Activated gamma-delta T cell treated with Interleukin-2 at 50 U/mL for 16 hours (primary cell): ENCODE measurements at places on chromosomes 4 and X.

- DNase-seq = no peak
Measured at GRCh38 chrX:13764281-13764680, 29.7 kb downstream of the OFD1 start.

GRCh38 chrX:19760345-19760744 lies 127.1 kb downstream of the SH3KBP1 start:
- DNase-seq = no peak

- no peak for DNase-seq
Measured at GRCh38 chr4:183733181-183733580, 74.1 kb downstream of the TRAPPC11 start.

- no peak for DNase-seq
Measured at GRCh38 chr4:54643958-54644751, 13.6 kb upstream of the KIT start.

DNA sequence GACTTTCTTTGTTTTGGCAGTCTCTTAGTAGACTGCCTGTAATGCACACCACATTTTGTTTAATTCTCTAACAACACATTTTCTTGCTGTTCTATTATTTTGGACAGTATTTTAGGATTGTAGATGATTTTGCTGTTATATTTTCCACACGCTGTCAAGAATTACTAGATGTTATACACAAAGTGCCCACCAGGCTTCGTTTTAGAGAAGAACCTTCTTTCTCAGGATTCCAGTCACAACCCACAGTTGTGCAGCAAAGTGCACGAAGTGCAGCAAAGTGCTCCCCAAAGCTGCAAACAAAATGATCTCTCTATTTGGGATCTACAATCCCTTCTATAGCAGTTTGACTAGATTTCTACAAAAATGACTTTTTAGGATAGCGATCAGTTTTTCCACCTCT lies 2.4 kb downstream of the ZNF141 start:
- DNase-seq = no peak

- no peak for DNase-seq
Measured at GRCh38 chr4:18247189-18247588, 225.6 kb upstream of the LCORL start.

GRCh38 chrX:70084592-70085240 lies 22.5 kb downstream of the OTUD6A start:
- DNase-seq = no peak

DNA sequence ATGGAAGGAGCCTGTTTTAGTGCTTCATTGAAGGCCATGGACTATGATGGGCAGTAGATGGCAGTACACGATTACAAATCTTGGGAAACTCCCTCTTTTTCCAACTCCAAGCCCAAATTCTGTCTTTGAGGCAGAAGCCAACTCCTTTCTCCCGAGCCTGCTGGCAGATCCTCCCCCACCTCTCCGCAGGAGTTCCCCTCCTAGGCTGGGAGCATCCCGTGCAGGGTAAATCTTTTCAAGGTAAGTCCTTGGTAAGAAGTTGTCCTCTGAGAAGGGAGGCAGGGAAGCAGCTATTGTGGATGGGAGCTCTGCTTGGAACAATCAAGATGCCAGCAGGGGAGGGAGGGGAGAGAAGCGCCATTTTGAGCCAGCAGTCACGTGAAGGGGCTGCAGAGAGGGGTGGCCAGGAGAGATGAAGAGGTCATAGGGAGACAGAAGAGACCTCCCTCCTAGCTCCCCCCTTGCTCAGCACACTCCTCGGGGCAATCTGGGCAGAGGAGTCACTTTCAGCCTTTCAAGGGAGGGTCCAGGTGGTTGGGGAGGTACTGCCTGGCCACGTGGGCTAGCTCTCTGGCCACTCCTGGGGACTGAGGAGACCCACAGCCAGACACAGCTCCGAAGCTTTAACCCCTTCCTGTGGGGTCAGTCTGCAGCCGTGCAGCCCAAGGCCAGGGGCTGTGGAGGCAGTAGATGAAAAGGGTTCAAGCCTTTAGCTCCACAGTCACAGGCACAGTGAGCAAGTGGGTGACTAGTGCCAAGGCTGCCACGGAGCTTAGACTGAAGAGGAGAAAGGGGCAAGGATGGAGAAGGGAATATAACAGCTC lies 9.6 kb downstream of the CC2D2A start:
- no peak for DNase-seq

DNA sequence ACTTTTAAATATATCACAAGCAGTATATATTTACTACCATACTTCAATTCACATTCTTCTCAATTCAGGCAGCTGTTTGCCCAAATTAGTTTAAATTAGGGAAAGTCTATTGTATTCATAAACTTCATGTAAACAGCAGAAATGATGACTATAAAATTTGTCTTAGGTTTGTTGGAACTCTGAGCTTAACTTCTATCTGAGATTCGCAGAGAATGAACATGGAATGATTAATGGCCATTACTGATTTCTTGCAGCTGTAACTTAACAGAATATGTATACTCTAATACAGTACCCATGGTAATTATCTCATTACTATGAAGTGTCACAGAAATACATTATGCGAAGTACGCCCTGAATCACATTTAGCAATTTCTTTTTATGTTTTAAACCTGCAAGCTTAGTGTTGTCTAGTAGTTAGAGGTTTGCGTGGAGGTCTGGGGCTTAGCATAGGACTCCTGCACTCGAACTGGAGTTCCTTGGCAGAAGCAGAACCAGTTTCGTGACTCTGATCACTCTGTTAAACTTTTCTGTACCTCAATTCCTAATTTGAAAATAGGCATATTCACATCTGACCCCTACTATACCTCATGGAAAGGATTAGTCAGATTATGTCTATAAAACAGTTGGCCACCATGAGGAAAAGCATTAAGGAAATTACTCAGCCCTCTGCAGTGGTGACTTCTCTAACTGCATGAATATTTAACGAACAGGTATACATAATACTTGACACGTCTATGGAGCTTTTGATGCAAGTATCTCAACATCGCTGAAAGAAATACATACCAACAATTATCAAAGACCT lies 243.2 kb downstream of the MGST2 start:
- no peak for DNase-seq

DNA sequence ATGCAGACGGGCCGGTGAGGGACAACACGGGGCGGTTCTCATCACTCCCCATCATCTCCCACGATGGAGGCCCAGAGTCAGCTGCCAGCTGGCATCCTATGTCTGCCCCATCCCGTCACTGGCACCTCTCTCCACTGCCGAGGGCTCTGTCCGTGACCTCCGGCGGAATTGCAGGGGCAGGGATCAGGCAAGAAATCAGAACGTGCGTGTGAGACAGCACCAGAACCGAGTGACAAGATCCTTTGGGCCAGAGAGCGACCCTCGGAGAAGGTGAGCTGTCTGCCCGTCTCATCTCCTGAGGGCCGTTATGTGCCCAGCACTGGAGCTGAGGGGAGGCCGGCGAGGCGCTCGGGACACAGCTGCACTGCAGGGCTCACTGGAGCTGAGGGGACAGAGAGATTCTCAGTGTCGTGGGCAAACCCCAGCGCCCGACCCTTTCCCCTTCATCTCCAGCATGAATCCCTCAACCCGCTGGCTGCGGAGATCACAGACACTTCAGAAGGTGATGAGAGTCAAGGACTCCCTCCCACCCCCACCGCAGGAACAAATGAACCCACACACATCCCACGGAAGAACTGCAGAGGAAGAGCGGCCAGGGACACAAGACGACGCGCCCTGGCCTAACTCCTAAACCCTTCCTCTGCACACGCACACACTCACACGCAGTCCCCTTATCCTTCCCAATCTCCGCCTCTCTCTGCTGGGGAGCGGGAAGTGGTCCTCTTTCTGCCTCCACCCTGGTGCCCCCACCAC lies 128.7 kb downstream of the AFAP1 start:
- no peak for DNase-seq

- no peak for DNase-seq
Measured at GRCh38 chr4:52051615-52052474, 741 bp downstream of the SPATA18 start.

DNA sequence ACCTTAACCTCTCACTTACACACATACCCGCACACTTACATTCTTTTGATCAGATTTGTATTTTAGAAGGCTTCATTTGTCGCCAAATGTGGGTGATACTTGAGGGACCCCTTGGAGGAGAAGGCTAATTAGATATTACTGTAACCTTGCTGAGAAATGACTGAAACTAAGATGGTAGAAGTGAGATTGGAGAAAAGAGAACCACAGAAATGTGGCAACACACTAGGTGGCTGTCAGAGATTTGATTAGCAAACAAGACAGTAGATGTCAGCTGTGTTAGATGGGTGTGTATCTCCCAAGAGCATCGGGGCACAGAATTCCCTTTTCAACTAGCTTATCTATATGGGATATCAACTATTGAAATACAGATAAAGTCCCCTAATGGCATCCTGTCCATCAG lies 149.3 kb upstream of the FABP2 start:
- no peak for DNase-seq

GRCh38 chr4:46894826-46895225 lies 14.2 kb downstream of the COX7B2 start:
- DNase-seq = no peak

DNA sequence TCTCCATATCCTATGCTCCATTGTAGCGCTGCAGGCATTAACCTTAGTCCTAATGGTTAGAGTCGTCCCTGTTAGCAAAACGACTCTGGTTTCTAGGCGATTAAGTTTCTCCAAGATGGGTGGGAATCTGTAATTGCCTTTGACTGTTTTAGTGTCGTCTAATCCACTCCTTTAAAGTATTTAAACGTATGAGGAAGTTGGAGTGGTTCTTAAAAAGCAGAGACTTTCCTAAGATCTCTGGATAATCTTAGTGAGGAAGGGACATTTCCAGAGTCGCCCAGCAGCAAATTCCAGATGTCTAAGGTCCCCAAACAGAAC lies 285 bp downstream of the MRPS18C start:
- no peak for DNase-seq

GRCh38 chr4:6177587-6178197 lies 22.7 kb downstream of the JAKMIP1 start:
- DNase-seq = peak; percentile 61

DNA sequence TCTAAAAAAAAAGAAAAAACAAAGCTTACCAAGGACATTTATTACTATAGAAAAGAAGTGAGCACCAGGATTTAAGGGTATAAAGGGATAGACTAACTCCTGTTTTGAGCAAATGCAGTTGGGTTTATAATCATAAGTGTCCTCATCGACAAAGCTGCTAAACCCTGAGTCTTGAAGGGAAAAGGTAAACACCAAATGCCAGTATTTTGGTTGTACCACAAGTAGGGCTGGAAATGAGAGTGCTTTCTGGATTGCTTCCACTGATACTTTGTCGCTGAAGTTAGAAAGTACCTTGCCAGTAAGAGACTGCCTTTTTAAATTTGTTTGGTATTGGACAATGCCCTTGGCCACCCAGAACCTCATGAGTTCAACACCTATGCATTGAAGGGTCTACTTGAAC lies 53.7 kb downstream of the WDFY3 start:
- no peak for DNase-seq

DNA sequence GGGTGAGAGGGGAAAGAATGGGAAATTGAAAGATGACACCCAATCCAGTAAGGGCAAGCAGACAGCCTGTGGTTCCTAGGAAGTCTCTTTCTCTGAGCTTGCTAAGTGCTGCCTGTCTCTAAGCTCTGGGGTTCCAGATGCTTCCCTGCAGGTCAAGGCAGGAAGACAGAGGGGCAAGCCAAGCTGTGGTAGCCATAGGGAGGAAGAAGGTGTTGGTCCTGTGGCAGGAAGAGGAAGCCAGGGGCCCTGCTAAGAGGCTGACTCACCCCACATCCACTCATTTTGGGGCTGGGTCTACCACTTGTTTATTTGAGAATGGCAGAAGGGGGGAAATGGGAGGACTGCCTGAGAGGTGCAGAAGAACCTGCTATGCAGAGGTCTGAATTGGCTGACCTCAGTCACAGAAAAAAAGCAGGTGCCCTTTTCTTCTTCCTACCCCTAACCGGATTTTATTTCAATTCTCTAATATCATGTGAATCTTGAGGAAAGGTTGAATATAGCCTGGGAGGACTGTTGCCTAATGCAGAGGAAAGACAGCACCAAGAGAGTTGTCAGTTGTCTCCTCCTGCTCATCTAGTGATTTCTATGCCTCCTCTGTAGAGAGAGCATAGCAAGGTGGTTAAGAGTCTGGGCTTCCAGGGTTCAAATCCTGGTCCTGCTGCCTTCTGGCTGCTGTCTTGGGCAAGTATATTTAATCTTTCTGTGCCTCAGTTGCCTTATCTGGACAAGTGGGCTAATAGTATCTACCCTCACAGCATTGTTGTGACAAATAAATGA lies 27.4 kb downstream of the HOPX start:
- peak; percentile 49 for DNase-seq

GRCh38 chr4:116627545-116627944 lies 457.8 kb downstream of the TRAM1L1 start:
- no peak for DNase-seq

GRCh38 chrX:118565853-118566252 lies 70.2 kb downstream of the DOCK11 start:
- no peak for DNase-seq

DNA sequence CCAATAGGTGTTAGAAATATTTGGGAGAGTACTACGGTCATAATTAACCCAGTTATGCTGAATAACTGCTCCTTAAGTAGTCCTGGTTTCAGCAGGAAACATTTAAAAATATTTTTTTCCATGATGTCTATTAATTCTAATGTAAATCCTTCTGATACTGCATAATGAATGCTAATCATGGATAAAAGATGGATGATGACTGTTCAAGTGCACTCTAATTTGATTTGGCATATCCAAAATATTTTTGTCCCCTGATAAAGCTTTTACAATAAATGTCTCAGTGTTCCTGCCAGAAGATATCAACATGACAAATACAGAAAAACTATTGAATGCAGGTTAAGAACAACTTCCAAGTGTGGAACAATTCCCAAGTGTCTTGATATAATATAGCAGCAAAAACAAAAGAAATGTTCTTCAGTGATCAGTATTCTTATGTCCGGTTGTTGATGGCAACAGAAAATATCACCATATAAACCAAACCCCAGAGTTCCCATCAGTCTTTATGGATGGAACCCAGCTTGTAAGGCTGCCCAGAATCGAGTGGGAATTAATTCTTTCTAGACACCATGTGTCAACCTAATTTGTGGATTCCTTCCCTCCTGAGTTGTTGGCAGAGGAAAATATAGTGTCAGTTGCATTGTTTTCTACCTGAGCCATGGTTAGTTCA lies 205.4 kb upstream of the GK2 start:
- DNase-seq = no peak
